EL (cell line): ENCODE measurements at places on chromosomes 6 and 20.

DNA sequence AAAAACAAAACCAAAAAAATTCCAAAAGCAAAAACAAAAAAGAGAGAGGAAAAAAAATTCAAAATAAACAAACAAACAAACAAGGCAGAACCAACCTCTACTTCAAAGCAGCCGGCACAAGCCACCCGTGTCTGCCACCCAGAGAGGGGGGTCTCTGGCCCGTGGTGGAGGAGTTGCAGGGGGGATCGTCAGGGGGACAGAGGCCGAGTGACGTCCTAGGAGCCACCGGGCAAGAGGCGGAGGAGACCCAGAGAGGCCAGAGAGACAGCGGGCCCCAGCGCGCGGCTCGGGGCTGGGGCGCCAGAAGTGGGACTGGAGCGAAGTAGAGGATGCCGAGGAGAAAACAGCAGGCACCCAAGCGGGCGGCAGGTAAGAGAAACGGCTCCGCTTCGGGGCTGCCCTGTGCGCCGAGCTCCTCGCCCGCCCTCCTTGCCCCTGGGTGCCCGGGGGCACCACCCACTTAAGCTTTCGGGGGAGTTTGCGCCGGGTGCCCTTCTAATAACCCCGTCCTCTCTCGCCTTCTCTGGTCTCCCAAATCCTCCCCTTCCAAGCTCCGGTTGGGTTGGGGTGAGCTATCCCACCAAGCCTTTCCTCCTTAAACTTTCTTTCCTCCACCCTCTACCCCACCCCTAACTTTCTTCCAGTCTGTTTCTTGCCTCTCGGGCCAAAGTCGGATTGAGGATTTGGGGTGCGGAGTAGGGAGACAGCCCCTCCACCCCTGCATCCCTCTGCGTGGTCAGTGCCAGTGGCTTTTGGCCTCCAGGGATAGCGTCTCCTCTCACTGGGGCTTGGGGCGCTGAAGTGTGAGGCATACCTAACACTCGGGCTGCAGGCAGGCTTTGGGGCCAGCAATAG lies 1.0 kb downstream of the TSHZ2 start:
- no peak for DNase-seq

DNA sequence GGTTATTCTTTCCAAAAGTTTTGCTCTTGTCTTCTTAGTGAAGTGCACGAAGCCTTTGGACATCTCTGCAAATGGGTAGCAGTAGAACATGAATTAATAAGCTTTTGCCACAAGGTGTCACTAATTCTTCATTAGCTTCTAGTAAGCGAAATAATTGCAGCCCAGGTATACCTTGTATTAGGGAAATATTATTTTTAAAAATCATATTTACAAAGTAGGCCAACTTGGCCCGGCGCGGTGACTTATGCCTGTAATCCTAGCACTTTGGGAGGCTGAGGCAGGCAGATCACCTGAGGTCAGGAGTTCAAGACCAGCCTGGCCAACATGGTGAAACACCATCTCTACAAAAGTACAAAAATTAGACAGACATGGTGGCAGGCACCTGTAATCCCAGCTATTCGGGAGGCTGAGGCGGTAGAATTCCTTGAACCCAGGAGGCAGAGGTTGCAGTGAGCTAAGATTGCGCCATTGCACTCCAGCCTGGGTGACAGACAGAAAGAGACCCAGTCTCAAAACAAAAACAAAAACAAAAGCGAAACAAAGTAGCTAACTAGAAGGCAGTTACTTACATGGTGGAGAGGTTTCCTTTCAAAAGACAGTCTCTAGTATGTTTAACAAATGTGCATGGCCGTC lies 8.8 kb upstream of the RSPH3 start:
- DNase-seq, result peak; percentile 29

DNA sequence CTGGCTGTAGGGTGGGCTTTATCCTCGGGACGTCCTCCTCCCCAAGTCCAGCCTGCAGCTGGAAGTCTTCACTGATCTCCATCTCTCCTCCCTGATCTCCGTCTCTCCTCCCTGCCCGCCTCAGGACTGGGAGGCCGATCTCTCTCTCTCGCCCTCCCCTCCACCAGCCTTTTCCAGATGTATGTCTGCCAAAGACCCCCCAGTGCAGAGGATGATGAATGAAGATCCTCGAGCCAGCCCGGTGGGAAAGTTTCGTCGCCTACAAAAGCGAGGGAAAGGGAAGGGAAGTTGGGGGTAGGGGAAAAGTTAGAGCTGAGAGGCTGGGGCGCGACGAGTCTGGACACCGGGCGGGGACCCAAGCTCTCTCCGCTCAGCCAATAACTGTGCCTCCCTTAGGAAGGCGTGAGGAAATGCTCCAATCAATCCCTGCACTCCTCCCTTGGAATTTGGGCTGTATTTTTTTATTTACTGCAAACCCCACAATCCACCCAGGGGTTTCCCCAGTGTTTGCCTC lies 595 bp upstream of the SRF start:
- DNase-seq, result no peak

DNA sequence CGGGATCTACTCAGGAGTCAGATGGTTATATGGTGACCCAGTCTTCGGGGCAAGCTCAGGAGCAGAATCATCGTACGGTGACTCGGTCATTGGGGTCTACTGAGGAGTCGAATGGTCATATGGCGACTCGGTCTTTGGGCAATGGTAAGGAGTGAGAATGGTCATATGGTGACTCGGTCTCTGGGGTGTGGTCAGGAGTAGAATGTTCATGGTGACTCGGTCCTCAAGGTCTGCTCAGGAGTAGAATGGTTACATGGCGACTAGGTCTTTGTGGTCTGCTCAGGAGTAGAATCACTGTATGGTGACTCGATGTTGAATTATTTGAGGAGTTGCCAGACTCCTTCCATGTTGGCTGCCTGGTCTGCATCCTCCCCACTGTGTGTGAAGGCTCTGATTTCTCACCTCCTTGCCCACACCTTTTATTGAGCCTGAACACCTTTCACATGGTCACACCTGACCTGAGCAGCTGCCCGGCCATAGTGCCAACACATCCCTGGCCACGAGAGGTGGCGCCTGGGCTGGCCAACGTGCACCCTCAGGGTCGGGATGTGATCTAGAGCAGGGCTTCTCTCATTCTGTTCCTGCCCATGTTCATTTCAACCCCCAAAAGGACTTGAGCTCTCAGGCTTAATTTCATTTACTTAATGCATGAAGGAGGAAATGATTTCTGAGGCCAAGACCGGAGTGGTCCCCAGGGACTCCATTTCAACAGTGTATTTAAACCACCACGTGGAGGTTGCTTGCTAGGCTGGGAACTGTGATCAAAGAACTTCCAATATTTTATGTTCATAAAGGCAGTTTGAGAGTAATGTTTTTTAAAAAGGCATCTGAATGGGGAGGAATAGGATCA lies 119.5 kb downstream of the PHACTR3 start:
- DNase-seq, result peak; percentile 12

- DNase-seq, result peak; percentile 38
Observed at GRCh38 chr20:62741191-62741691, 32.6 kb downstream of the NTSR1 start.

DNA sequence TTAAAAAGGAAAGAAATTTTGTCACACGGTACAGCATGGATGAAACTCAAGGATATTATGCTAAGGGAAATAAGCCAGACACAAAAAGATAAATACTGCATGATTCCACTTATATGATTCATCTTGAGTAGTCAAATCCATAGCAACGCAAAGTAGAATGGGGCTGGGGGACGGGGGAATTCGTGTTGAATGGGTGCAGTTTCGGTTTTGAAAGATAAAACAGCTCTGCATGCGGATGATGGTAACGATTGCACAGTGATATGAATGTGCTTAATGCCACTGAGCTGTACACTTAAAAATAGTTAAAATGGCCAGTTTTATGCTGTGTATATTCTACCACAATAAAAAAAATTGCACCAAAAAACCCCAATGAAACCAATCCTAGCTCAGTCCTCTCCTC lies 52.9 kb upstream of the SIRPA start:
- no peak for DNase-seq

DNA sequence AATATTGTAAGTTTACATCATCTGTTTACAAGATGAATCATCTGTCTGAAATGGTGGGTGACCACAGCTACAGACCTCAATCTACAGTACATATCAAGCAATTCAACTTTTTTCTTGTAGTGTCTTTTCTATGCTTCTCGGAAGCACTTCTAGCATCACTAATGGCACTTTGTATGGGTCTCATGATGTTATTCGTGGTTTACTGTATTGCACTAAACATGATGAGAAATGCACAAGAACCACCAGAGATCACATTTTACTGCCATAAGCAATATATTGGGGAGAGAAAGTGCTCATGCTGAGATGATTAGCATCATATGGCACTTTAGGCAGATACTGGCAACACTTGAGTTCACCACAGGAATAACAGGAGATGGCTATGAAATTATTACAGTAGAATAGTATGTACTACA lies 15.4 kb upstream of the BTBD3 start:
- peak; percentile 76 for DNase-seq
